MV-4-11 (cell line): ENCODE measurements at places on chromosomes 13 and 19.

DNA sequence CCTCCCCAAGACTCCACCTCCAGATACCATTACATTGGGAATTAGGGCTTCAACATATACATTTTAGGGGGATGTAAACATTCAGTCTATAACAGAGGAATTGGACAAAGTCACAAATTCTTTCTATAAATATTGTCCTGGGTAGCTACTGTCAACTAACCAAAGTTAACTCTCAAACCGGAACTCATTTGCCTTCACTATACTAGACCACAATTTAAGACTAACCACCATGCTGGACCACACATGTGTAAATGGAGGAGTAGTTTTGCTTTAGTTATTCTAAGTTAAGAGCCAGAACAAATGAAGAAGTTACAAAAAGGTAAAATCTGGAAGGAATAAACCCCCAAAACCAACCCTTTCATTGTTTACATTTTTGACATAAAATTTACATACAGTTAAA is 222.8 kb downstream of the NDFIP2 start:
- no peak for DNase-seq

DNA sequence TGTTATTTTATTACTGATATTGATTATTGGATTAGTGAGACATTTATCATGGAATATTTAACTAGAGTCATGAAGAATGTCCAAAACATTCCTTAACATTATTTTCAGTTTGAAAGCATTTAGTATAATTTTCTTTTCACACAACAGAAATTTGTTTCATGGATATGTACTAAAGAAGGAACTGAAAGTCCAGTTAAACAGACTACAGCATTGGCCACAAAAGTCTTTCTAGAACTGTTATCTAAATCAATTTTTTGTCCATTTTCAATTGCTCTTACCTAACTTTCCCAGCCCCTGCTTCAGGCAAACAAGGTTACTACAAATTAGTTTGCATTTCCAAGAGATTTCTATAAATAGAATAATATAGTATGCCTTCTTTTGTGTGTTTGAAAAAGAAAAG is 1018.0 kb upstream of the PCDH20 start:
- DNase-seq = peak; percentile 1

DNA sequence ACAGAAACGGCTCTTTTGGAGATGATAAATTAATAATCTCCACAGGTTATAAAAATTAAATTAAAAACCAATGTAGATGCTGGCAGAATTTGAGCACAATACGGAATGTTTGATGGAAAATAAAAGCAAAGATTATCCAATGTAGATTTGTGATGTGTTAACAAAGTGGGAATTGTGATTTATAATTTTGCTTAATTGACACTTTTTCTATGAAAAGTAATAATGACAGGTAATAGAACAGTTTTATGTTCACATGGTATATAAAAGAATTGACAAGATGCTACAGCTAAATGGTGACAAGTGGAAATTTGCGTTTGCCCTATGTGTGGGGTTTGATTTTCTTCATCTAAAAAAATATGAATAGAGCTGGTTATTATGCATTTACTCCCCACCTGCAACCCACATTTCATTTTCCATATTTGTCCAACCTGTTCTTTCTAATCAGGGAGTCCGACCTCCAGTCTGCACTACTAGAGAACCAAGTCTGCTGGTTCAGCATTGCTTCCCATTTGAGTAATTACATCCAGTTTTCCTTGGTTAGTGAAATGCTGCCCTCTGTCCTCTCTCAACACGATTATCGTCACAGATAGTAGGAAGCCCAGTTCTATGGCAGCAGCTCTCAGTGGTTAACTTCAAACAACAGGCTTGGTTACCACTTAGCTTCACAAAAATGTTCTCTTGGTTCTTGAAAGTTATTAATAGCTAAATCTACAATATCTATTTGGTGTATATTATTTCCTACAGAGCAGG is 61.4 kb upstream of the SLITRK1 start:
- no peak for DNase-seq

DNA sequence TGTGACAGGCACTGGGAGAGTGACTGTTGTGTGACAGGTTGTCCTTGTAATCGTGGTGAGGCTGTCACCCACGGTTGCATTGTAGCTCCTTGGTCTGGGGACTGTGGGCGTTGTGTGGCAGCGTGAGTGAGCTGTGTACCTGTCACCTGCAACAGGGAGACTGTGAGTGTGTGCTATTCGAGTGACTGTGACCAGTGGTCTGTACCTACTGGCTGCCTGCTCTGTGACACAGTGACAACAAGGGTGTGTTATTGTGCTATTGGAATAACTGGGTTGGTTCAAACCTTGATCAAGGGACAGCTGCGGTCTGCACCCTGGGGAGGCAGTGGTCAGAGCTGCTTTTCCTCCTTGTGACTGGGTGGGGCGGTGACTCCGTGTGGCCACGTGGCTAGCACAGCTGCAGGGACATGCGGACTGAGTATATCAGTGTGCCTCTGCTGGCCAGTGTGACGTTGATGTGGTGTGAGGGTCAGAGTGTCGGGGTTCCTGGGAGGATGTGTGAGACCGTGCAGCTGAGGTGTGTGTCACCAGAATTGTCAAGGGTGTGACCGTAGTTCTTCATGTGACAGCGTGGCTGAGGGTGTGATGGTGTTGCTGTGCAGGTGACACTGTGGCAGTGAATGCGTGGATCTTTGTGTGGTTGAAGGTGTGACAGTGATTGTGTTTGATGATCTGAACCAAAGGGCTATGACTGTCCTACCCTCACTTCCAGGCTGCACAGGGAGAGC is 10.1 kb upstream of the NFIX start:
- DNase-seq = peak; percentile 80

DNA sequence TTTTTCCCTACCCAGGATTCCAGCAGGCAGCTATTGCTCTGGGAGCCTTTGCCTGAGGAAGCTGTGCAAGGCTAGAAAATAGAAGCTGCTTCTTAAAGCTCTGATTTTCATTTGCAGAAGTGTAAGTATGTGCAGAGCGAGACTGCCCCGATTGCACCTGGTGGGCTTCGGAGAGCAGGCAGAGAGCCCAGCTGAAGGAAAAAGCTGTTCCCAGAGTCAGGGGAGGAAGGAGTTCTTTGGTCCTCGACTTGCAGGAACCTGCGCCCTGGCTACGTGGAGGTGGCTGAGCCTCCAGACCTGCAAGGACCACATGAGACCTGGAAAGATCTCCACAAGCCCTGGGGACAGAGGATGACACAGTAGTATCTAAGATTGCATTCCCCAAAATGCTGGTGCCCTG is 235.0 kb upstream of the ARGLU1 start:
- DNase-seq = no peak

DNA sequence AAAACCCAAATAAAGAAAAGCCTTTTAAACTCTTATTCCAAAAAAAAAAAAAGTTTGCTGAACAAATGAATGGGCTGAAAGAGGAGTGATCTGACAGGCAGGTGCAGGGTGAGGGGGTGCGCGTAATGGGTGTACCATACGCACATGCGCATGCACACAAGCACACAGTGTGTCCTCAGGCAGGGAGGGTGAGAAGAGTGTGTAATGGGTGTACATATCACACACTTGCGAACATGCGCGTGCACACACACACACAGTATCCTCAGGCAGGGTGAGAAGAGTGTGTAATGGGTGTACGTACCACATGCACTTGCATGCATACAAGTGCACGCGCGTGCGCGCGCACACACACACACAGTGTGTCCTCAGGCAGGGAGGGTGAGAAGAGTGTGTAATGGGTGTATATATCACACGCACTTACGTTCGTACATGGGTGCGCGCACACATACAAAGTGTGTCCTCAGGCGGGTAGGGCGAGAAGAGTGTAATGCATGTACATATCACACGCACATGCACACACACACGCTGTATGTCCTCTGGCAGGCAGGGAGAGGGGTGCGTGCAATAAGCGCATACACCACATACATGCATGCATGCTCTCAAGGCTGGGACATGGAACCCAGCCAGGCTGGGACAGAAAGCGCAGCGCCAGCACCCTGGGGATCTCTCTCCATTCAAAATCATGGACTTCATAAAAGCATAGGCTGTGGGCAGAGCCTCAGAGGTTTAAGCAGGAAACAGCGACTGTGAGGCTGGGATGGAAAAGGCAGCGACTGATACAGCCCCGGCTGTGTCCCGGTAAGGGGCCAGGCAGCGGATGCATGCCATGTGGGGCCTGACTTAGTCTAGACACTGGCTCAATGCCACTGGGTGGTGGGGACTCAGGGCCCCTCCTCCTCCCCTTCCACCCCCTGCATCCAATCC is 70.4 kb downstream of the CEBPG start:
- DNase-seq = no peak

GRCh38 chr13:23534090-23534489 is 36.1 kb upstream of the TNFRSF19 start:
- no peak for DNase-seq

GRCh38 chr13:32707471-32707870 is 121.2 kb downstream of the PDS5B start:
- DNase-seq = no peak

- DNase-seq = no peak
These were observed 139.4 kb downstream of the HS6ST3 start for GRCh38 chr13:96229356-96229755.
